ENCODE measurements at places on chromosomes 12 and 14.

DNA sequence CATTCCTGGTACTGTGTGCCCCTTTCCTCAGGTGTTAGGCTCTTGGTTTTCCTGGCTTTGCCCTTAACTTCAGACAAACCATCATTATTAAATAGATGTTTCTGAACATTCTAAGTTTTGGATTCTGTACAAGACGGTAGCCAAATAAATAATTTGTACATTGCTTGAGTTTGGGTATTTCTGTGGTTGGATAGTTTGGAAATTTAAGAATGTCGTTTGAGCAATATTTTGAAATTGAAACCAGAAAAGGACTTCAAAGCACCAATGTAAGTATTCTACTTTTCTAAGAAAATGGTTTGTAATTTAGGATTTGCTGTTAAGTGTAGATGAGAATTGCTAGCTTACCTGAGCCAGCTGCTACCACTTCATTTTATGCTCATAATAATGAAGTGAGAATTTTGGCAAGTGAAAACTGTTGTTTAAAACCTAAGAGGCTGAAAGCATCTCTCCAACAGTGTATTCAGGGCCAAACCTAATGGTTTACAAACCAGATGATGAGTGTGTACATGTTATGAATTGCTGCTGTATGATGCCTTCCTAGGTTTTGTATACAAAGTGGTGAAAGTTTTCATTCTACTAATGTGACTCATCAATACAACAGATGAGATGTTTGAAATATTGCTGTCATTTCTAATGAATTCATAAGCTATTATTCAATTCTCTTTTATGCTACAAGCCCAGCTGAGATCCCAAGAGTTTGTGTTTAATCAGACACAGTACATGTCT lies 181.5 kb upstream of the PRKD1 start:
- DNase-seq: no peak

DNA sequence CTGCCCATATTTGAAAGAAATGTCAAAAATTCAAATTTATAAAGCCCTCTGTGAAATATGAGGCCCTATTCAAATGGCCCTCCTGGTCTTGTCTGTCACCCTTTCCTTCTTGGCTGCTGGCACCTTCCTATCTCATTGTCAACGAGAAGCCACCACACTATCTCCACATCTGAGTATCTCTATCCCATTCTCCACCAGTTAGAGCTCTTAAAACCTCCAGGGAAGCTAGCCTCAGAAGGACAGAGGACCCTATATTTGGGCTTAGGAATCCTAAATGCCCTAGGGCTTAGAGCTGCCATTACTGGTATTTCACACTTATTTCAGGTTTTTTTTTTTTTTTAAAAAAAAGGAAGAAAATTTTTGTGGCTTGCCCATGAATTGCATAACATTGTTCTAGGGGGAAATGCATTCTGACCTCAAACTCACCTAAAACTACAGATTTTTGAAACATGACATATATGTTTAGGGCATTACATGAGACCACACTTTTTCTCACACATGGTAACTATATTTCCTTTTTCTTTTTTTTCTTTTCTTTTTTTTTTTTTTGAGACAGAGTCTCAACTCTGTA lies 25.0 kb downstream of the SLC25A21 start:
- no peak for DNase-seq

GRCh38 chr14:71231521-71232393 lies 324.5 kb downstream of the PCNX1 start:
- DNase-seq: peak; percentile 29

GRCh38 chr14:49549881-49550280 lies 36.3 kb downstream of the RPS29 start:
- no peak for DNase-seq

DNA sequence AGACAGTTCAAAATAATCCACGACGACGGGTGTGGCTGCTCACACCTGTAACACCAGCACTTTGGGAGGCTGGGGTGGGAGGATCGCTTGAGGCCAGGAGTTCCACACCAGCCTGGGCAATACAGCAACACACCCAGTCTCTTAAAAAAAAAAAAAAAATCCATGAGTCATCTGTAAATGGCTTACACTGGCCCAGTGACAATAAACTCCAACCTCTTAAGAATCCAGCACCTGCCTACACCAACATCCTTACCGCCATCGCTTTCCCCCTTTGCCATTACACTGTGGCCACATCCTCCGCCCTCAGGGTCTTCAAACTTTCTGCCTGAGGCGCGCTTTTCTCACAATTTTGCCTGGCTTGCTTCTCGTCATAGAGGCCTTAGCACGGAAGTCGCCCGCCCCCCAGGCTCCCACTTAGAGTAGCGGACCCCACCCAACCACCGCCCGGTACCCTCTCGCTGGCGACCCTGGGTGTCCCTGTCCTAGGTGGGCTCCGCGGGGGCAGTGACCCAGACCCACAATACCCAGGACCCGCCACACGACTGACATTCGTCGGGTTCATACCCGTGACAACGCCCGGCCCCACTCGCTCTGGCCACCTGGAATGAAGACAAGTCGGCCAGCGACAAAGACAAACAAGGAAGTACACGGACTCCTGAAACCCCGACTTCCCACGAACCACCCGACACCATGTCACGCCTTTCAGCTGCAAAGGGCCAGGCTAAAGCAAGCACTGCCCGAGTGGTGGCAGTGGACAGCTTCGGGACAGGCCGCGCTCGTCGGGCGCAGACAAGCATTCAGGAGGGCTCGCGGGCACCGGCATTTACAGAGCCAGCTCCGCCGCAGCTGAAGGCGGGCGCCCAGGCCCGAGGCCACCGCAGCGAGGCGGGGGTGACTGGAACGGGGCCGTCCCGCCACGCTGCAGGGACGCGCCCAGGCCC lies 636 bp downstream of the GOLGA3 start:
- peak; percentile 25 for DNase-seq

- no peak for DNase-seq
Observed at GRCh38 chr12:102052192-102053061, 9.4 kb downstream of the WASHC3 start.

GRCh38 chr12:24424889-24425600 lies 475.6 kb upstream of the SOX5 start:
- DNase-seq: peak; percentile 81

DNA sequence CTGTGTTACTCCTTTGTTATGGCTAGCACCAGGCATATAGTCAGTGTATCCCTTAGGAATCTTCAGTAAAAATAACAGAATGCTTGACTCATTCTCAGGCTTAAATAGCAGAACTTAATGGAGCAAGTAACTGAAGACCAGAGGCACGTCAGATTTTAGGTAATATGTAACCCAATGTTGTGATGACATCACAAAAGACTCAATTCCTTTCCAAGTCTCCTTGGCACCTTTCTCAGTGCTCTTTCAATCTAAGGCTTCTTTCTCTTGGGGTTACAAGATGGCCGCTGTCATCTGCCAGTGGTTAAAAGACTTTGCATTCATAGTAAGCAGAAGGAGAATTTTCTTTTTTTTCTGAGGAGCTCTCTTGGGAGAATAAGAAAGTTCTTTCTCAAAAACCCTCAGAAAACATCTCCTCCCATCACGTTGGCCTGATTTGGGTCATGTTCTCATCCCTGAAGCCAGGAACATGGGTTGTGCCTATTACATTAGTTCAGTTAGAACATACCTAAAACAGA lies 33.4 kb upstream of the DCN start:
- DNase-seq: no peak

- DNase-seq: peak; percentile 31
Observed at GRCh38 chr14:102020058-102020971, 55.9 kb downstream of the DYNC1H1 start.

GRCh38 chr12:62625228-62625627 lies 158.6 kb downstream of the MON2 start:
- no peak for DNase-seq

DNA sequence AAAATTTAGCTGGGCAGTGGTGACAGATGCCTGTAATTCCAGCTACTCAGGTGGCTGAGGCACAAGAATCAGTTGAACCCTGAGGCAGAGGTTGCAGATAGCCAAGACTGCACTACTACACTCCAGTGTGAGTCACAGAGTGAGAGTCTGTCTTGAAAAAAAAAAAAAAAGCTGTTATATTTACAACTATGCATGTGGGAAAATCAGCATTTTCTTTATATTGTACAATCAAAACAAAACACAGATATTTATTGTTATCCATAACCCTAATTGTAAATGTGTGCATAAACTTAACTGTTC lies 12.5 kb downstream of the C1R start:
- no peak for DNase-seq

GRCh38 chr12:115199831-115200230 lies 515.9 kb upstream of the TBX3 start:
- DNase-seq: no peak

Measured in DND-41 (cell line).